Omental fat pad (tissue), 4 donors: ENCODE measurements at places on chromosomes 3 and 15.

DNA sequence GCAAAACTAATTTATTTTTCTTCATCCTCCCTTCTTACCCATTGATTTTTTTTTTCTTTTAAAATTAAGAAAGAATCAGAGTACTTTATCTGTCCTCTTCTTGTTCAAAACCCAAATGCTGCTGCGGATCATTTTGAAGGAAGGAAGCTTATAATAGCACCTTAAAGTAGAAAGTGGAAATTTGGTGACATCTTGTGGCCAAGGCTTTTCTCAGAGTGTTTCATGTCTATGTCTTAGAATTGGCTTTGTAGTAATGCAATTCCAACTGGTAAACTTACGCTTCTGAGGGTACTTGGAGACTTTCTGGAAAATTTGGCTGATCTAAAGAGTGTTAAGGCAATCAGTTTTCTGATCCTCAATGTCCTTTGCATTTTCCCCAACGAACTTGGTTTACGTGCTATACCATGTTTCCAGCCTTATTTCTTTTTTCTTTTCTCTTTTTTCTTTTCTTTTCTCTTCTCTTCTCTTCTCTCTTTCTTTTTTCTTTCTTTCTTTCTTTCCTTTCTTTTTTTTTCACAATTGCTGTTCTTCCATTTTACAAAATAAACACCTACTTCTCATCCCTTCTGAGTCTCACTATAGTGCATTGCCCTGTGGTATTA lies 30.7 kb downstream of the C3orf38 start:
- DNase-seq = no peak

DNA sequence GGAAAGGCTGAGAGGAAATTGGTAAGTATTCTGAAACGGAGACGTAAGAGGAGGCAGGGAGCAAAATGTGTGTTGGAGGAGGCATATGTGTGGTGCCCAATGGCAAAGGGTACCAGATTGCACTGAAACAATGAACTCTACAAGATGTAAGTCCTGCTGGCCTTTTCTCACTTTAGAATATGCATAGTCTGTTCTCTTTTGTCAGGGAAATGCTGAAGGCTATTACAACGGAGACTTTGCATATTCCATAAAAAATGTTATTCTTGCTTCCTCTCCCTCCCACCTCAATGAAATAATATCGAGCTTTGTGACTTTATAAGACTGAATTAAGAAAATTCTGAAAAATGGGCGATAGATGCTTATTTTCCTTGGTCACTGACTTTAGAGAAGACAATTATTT lies 85.9 kb downstream of the PEX5L start:
- no peak for DNase-seq

GRCh38 chr3:23431764-23432163 lies 228.6 kb downstream of the UBE2E2 start:
- no peak for DNase-seq

- no peak for DNase-seq
Measured at GRCh38 chr15:29682781-29683180, 139.5 kb downstream of the TJP1 start.

DNA sequence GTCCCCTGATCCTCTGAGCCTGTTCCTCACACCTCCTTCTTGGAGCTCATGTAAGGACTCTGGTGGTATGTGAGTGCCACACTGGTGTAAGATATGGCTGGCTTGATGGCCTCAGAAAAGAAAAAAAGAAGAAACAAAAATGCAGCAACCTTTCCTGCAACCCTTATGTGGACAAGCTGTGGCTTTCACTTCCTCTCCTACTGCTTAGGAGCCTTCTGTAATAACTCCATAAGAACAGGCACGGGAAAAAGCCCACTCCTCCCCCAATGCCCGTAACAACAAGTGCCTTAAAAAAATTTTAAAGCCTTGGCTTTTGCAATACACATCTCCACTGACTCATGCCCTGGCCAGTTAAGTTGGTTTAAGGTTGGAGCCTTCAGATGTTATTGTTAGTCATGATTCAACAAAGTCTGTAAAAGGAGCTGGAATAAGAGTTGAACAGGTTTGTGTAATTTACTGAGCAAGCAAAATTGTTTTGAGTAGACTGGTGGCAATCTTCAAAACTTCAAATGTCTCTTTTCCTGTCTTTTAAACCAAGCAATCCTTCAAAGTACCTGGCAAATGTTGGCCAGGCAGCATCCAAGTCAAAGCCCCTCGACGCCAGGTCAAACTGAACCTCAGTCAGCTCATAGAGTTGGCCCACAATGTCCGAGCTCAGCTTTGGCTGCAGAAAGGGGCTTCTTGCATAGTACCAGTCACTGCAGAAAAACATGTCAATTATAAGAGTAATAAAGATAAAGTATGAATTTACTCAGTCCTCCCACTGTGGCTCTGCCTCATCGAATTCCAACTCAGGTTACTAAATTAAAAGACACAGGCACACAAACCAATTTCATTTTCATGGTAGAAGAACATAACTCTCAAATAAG lies 22.9 kb downstream of the FYCO1 start:
- no peak for DNase-seq
